Osteoblast (primary cell): ENCODE measurements at places on chromosomes 7 and 10. TPM values are rescaled to one million over a fixed set of nuclear protein-coding genes. Genes with fewer than 3 reads are reported as not detected.

CPA4 gene
- 18.6 and 28.2 TPM in 2 replicates for total RNA-seq

SDK1 gene
- under 0.01 and 0.36 TPM in 2 replicates for total RNA-seq

ITGB8 gene
- 30.9 and 35.1 TPM in 2 replicates for total RNA-seq

ASAH2 gene
- 0.36 and 0.59 TPM in 2 replicates for total RNA-seq

TRA2A gene
- total RNA-seq = 23.6 and 25.7 TPM in 2 replicates

AKR1E2 gene
- 15.6 and 17.7 TPM in 2 replicates for total RNA-seq

DNA sequence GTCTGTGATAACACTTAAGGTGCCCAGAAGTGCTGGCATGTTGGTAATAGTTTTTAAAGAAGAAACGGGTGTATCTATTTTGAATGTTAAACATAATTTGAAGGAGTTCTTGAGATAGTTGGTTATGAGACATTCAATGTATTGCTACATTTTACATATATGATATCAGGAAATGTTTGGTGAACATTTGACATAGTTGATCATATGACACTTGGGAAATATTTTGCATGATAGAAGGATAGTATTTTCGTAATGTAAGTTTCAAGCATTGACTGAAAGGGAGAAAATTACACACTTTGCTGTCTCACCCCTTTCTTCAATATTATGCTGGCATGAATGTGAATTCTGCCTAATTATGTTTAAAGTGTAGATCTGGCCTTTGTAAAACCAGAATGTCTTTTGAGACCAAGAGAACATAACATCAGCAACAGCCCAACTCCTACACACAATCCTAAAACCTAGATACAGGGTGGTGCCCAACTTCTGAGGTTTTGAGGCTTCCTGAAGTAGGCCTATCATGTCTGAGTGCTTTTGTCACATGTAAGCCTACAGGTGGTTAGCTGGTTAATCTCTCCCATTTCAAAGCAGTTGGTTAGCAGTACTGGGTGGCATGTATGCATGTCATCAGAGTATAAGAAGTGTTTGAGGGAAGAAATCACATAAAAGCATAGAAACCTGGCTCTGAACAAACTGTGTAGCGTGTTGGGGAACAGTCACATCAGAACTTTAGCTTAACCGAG is 2.1 kb downstream of the ADD3 start:
- no peak overlapping the region for H3K27ac ChIP-seq
- peak overlapping the region; percentile 77 for H3K4me3 ChIP-seq
- peaks cover 4% of the 10 kb centered on the region for H3K36me3 ChIP-seq
- no peaks in the 10 kb centered on the region for H3K27me3 ChIP-seq
- peak; percentile 35 for DNase-seq

DNA sequence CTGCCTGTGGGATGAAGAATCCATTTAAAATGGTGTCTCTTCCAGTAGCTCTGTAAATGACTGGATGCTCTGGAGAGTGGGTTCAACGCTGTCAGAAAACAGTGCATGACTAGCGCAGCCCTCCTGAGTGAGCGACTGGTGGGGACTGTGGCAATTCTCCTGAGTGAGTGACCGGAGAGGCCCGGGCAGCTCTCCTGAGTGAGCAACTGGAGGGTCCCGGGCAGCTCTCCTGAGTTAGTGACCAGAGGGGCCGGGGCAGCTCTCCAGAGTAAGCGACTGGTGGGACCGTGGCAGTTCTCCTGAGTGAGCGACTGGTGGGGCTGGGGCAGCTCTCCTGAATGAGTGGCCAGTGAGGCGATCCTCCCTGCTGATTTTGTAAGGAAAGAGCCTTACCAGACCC is 85.5 kb downstream of the WDR37 start:
- no peaks in the 10 kb centered on the region for H3K36me3 ChIP-seq
- no peak for DNase-seq
- no peaks in the 10 kb centered on the region for H3K4me1 ChIP-seq

GRCh38 chr7:103113164-103113563 is 35.7 kb downstream of the NAPEPLD start:
- H3K27me3 ChIP-seq = no peaks in the 10 kb centered on the region
- H3K27ac ChIP-seq = peak overlapping the region; percentile 33
- H3K36me3 ChIP-seq = no peaks in the 10 kb centered on the region
- peak; percentile 31 for DNase-seq
- H3K4me1 ChIP-seq = peaks cover 20% of the 10 kb centered on the region

DNA sequence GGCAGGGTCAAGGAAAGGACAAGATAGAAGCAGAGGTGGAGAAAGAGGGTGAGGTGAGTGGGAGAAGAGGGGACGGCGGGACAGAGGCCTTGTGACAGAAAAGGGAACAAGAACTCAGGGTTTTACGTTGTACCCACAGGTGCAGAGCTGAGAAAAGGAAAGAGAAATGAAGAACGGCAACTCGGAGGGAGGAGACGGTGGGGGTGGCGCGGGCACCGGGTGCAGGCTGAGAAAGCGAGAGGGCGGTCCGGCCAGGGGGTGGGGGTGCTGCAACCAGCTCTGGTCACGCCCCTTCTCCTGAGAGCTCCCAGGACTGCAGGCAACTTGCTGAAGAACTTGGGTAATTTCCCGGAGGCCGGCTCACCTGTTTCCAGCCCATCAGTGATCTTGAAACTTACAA is 65.3 kb downstream of the CARD11 start:
- H3K4me1 ChIP-seq = no peaks in the 10 kb centered on the region
- no peaks in the 10 kb centered on the region for H3K27me3 ChIP-seq
- DNase-seq = no peak
- no peak overlapping the region for H3K4me3 ChIP-seq
- no peaks in the 10 kb centered on the region for H3K36me3 ChIP-seq

GRCh38 chr7:158409120-158409519 is 178.5 kb downstream of the PTPRN2 start:
- no peaks in the 10 kb centered on the region for H3K27me3 ChIP-seq
- no peak for DNase-seq
- H3K27ac ChIP-seq = no peak overlapping the region
- no peak overlapping the region for H3K4me3 ChIP-seq
- no peaks in the 10 kb centered on the region for H3K36me3 ChIP-seq
- H3K4me1 ChIP-seq = no peaks in the 10 kb centered on the region

DNA sequence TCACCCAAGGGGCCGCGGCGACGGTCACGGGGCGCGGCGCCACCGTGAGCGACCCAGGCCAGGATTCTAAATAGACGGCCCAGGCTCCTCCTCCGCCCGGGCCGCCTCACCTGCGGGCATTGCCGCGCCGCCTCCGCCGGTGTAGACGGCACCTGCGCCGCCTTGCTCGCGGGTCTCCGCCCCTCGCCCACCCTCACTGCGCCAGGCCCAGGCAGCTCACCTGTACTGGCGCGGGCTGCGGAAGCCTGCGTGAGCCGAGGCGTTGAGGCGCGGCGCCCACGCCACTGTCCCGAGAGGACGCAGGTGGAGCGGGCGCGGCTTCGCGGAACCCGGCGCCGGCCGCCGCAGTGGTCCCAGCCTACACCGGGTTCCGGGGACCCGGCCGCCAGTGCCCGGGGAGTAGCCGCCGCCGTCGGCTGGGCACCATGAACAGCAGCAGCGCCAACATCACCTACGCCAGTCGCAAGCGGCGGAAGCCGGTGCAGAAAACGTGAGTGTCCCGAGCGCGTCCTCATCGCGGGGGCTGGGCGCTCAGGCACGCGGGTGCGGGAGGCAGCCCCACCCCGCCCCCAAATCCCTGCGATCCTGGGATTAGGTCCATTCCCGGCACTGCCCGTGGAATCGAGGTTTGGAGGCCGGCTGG is 509 bp downstream of the AHR start:
- DNase-seq = peak; percentile 48
- no peaks in the 10 kb centered on the region for H3K36me3 ChIP-seq
- H3K4me3 ChIP-seq = peak overlapping the region; percentile 91
- peaks cover 24% of the 10 kb centered on the region for H3K4me1 ChIP-seq
- H3K27ac ChIP-seq = peak overlapping the region; percentile 89
- H3K27me3 ChIP-seq = no peaks in the 10 kb centered on the region

DNA sequence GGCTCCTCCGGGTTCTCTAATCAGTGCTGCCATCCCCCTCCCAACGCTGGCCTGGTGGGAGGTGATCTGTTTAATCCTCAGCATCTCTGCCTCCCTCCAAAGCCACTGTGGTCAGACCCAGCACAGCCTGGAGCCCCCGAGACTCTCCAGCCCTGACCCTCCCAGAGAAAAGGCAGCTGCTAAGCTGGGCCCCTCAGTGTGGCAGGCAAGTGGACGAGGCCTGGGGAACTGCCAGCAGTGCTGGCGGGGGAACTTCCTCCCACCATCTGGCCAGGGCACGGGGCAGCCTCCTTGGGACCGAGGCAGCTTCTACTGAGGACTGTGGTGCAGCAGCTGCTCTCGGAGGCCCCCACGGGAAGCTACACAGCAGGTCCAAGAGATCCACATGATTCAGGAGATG is 51.1 kb downstream of the DPYSL4 start:
- DNase-seq = peak; percentile 66
- H3K36me3 ChIP-seq = no peaks in the 10 kb centered on the region
- H3K27ac ChIP-seq = no peak overlapping the region
- no peaks in the 10 kb centered on the region for H3K27me3 ChIP-seq

GRCh38 chr10:3471927-3472286 is 299.3 kb upstream of the PITRM1 start:
- H3K27ac ChIP-seq = peak overlapping the region; percentile 55
- no peaks in the 10 kb centered on the region for H3K36me3 ChIP-seq
- no peak for DNase-seq
- peaks cover 42% of the 10 kb centered on the region for H3K4me1 ChIP-seq

- peaks cover 20% of the 10 kb centered on the region for H3K36me3 ChIP-seq
- no peak overlapping the region for H3K4me3 ChIP-seq
- H3K27ac ChIP-seq = no peak overlapping the region
- peaks cover 40% of the 10 kb centered on the region for H3K4me1 ChIP-seq
Measured at GRCh38 chr7:7188742-7189141, 6.4 kb downstream of the C1GALT1 start.

DNA sequence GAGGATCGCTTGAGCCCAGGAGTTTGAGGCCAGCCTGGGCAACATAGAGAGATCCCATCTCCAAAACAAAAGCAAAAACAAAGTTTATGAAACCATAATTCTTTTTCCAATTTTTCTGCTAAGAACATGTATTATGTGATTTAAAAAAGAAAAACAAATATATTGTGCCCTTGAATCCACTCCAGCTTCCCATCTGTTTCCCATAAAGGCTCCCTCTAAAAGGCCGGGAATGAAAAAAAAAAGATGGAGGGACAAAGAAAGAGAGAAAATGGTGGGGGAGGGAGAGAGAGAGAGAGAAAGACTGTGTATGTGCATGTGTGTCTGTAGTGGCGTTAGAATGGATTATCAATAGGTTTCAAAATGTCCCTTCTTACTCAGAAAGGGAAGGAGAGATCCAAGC is 20.5 kb upstream of the GSDME start:
- peaks cover 25% of the 10 kb centered on the region for H3K4me1 ChIP-seq
- DNase-seq = no peak
- H3K27me3 ChIP-seq = no peaks in the 10 kb centered on the region
- peak overlapping the region; percentile 80 for H3K27ac ChIP-seq

- H3K4me1 ChIP-seq = no peaks in the 10 kb centered on the region
- H3K27ac ChIP-seq = no peak overlapping the region
- H3K27me3 ChIP-seq = peaks cover 4% of the 10 kb centered on the region
- no peaks in the 10 kb centered on the region for H3K36me3 ChIP-seq
Measured at GRCh38 chr10:10847387-10847786, 170.3 kb upstream of the CELF2 start.
